Activated naive CD4-positive, alpha-beta T cell (primary cell): ENCODE measurements at places on chromosomes 2 and 18.

- DNase-seq, result no peak
Measured at GRCh38 chr2:45707661-45708060, 56.2 kb downstream of the PRKCE start.

DNA sequence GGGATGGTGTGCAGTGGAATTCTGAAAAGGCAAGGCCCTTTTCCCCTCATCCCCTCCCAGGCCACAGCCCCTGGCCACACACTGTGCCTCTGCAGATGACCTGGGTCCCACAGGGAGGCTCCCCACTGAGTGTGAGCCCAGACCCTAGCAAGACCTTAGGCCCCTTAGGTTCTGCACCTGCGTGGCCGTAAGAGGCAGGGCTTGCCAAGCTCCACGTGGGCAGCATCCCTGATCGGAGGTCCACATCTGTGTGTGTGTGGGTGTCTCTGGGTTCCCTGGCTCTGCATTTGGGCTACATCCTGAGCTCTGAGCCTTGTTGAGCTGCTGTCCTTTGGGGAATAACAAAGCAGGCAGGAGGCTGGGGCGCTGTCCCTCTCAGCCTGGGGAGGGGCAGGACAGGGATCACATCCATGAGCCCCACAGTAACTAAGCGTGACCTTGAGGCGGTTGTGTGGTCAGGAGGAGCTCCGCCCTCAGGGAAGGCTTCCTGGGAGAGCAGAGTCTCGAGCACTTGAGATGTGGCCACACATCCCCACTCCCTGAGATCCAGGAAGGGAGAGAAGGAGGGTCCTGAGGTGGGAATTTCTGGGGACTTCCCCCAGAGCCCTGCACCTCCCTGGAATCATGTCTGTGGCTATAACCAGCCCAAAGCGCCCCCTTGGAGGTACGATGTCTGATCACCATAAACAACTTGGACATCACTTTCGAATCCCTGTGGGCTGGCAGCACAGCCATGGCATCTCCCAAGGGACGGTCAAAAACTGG, 84.8 kb downstream of the STPG4 start:
- no peak for DNase-seq

DNA sequence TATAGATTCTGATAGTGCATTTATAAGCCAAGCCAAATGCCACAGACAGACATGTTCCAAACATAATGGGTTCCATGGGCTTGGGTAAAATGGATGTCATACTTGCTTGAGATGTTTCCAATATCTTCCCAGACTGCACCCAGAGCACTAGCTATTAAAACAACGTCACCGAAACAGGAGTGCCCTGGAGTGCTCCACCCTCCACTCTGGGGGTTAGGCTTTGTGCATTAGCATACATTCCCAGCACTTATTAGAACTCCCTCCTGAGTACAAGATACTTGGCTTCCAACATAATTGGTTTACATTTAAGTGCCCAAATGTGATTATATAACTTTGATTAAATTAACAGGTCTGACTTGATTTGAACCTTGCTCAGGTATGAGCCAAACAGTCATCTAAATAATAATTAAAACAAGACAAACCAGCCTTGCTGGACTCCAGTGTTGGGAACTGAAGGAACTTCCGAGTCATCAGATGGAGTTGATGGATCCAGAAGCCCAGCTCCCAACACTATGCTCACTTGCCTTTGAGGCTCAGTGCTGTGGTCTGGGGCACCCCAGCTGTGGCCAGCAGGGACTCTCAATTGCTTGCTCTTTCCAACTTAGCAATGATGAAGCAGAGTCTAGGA, 60.5 kb upstream of the LGALSL start:
- DNase-seq, result no peak

- DNase-seq, result no peak
Measured at GRCh38 chr2:215652388-215652787, 216.5 kb upstream of the FN1 start.

GRCh38 chr2:112582314-112582746, 2.1 kb upstream of the CHCHD5 start:
- DNase-seq, result no peak

GRCh38 chr2:84713441-84713840, 167.4 kb downstream of the TRABD2A start:
- DNase-seq, result no peak

DNA sequence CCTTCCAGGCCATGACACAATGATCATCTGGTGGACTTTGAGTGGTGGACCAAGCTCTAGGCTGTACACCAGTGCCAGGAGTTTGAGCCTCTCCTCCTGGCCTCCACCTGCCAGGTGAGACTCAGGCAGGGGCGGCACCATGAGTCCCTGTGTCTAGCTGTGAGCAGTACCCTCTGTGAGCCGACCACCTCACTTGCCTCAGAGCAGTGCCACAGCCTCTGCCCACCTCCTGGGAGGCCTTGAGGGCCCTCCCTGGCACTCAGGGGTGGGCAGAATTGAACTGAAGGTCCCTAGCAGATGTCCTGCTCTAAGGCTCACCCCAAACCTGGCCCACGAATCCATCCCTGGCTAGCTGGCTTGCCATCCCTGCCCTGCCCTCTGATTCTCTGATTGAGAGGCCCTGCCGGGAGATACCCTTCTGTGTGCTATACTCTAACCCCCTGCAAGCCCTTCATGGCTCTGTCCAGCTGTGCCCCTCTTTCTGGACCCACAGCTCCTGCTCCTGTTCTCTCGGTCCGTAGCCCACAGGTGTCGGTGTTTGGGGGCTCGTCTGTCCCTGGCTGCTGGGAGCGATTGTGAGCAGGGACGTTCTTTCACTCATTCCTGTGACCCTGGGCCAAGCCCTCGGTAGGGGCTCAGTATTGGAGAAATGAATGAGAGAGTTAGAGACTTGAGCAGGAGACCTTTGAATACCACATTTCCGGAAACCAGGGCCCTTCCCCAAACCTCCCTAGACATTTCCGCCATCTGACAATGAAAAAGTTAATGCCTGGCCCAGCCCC, 70.0 kb downstream of the INHBB start:
- no peak for DNase-seq

- DNase-seq, result no peak
Measured at GRCh38 chr2:230552181-230552580, 136.2 kb downstream of the SP100 start.

- DNase-seq, result no peak
Measured at GRCh38 chr18:57687970-57688369, 66.3 kb upstream of the NARS1 start.

DNA sequence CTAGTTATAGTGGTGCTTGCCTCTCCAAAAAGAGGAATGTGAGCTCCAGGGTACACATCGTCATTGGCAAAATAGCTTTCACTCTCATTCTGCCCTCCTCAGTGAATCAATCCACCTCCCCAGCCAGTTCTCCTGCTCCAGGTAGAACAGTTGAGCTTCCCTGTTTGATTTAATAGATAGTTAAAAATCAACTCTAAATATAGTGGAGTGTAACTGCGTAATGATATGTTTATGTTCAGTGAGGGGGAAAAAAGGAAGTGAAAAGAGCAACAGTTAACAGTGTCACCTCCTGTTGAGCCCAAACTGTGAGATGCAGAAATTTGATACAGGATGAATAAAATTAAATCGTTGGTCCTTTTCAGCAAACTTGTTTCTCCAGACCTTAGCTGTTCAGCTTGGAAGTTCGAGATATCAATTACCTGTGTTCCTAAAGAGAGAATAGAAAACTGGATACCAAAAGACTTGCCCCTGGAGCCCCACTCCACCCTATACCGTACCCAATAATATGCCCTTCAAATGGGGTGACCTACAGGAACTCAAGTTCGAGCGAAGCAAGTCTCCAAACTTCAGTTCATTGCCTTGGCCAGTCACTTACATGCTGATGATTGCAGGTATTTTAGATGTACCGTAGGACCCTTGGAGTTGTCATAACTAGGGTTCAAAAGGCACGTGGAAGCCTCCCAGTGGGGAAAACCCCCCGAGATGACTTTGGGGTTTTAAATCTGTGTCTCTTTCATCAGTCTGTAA, 708.4 kb downstream of the RNF144A start:
- no peak for DNase-seq

DNA sequence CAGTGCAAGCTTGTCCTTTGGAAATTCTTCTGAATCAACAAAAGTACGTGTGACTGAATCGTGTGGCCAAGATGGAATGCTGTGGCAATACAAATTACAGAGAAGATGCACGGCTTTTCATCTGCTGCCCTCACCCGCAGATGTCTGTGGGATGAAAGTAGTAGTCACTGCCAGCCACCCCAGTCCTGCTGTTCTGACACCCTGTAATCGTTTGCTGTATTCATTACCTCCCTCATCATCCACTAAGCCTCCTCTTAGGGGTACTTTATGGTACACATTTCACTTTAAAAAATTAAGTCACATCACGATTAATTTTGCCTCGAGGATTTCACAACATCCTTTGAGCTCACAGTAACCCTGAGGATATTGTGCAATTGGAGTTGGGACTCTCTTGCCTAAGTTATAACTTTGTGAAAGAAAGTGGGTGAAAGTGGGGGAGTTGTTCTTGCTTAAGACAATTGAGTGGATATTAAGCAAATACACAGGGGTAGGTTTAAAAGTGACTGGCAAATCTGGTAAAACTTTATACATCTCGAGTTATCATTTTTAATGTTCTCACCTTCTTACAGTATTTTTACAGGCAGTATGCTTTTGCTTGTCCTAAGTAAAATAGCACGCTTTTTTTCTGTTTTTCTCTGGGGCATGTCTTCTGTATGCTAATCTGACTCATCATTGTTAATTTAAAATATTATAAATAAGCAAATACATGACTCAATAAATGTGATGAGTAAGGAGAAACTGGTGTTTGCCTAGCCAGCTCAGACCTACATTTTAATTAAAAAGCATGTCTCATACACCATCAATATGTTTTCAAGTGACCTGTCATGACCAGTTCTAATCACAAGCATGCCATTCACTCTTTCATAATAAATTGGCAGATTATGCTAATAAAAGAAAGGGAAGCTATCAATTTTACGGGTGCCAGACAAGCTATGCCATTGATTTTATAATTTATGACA, 680.9 kb downstream of the IRS1 start:
- no peak for DNase-seq

GRCh38 chr18:76456018-76456750, 38.9 kb downstream of the ZNF516 start:
- DNase-seq, result no peak

DNA sequence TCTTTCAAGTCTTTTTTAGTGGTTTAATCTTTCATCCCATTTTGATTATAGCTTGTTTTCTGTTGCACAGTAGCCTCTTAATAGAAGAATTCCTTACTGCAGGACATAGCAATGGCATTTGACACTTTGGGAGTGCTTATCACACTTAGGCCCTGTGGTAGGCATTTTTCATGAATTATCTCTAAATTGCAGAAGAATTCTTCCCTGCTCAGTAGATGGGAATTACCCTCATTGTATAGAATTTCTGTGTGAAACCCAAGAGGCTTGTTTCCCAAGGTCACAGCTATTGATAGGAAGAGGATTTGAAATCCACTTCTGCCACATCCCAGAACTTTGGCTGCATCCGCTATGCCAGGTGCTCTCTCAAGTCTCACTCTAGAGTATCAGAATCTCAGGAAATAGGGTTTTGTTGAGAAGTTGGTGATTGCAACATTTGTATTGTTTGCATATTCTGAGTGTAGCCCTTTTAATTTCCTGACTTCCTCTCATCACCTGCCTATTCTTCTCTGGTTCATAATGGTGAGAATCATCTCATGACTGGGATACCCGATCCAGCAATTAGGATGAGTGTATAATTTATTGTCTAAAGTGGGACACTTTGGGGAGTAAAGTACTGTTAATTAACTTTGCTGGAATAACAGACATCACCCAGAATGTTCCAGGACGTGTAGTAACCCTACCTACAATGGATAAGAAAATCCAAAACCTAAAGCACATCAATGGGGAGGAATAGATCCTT, 255.2 kb upstream of the RASGRP3 start:
- DNase-seq, result no peak
